CD4-positive, alpha-beta T cell treated with Interleukin-17A for 1 hour (primary cell): ENCODE measurements at places on chromosomes 2 and 18.

DNA sequence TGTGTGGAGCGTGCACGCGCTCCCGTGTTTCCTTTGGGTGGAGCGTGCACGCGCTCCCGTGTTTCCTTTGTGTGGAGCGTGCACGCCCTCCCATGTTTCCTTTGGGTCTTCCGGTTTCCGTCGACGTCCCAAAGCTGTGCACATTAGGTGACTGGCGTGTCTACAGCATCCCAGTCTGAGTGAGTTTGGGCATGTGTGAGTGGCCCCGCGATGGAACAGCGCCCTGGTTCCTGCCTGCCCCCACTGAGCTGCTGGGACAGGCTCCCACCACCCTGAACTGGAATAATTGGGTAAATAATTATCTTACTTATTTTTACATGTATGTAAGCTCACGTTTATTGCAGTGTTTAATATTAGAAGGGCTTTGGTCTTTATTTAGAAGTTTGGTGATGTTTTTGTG is 104.2 kb downstream of the AGAP1 start:
- DNase-seq = no peak

DNA sequence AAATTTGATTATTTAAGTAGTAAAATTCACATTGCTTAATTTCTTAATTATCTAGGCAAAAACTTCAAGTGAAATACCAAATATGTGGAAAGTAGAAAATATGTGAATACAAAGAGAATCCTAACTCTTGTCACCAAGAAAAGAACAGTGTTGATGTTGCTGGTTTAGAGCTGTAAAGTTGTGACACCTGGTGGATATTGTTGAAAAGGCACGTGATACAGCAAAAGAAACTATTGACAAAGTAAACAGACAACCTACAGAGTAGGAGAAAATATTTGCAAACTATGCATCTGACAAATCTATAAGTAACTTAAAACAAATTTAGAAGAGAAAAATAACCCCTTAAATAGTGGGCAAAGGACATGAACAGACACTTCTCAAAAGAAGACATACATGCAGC is 25.6 kb upstream of the ZC3H15 start:
- no peak for DNase-seq

DNA sequence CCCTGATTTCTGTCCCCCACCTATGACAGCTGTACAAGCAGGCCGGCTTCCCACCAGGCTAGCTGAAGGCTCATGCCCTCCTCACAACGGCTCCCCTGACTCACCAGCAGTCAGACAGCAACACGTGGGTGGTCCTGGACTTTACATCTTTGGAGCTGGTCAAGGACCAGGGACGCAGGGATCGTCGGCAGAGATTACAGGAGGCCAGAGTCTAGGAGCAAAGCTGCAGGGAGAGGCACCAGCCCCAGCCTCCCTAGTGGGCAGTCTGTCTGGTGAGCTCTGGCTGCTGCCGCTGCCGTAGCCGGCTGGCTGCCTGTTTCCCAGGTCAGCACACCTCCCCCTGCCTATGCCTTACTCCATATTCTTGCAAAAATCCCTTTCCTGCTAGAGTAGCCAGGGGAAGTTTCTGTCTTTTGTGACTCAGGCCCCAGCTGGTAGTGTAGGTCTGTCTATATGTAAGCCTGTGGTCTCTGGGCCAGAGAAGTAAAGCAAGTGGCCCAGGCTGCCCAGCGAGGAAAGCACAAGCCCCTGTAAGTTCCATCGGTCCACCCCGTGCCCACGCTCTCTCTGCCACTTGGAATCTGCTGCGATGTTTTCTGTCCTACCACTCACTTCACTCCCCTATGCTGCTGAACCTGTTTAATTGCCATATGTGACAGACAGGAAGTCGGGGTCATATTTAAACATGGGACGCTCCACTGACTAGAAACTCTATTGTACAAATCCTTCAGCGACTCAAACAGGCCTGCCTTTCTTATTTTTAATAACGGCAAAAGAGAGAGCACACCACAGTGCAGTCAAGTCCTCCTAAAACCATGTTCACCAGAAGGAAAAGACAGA is 2.4 kb upstream of the ARHGEF4 start:
- no peak for DNase-seq

DNA sequence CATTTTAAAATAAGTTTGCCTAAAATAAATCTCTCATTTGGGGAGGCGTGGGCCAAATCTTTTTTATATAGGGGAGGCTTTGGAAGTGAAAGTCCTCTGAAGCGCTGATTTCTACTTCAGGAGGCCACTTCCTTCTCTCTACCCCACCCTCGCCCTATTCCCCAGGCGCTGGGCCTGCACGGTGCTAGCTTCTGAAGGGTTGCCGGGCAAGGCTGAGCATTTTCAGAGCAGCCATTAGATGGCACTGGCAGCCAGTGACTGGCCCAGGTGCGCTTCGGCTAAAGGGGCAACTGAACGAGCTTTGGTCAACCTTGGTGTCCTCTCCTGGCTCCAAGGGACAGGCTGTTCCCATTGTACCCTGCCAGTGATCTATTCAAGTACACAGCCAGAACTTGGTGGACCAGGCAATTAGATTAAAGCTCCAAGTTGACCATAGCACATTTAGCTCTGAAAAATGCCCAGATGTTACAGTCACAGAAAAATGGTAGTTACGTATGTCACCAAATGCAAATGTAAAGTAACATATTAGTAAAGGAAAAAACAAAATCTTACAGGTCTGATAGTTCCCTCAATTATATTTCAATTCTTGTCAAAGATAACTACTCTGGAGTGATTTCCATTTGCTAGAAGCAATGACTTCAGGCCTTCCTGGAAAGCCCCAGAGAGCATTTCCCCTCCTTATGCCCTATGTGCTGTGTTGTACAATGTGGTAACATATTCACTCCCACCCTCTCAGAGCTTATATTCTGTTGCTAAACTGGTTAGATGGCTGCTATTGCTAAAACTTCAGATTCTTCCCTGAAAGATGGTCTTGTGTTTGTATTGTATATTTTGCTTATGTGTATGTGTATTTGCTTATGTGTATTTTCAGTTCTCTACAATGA is 2.1 kb downstream of the POMC start:
- DNase-seq = peak; percentile 61

DNA sequence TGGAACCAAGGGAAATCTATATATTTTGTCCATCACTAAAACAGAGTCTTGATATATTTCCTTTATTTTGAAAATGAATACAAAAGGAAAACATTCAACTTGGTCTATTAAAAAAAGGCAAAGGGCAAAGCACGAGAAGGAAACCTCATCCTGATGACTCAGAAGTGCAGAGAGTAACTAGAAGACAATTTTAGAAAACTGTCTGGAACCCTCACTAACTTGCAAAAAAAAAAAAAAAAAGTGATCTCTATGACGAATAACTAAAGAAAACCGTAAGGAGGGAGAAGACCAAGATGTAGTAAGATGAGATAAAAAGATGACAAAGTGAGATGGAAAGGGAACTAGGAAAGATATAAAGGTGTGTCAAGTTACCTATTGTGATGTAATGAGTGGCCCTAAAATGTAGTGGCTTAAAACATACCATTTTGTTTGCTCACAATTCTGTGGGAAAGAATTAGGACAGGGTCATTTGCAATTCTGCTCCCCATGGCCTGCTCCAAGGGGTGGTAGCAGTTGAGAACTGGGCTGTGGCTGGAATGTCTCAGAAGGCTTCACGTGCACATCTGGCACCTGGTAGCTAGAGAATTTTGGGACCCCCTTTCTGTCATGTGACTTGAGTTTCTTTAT is 303.0 kb downstream of the DYSF start:
- no peak for DNase-seq

GRCh38 chr2:239496700-239497099 is 95.9 kb upstream of the HDAC4 start:
- no peak for DNase-seq

GRCh38 chr18:28088477-28088876 is 88.5 kb downstream of the CDH2 start:
- no peak for DNase-seq

DNA sequence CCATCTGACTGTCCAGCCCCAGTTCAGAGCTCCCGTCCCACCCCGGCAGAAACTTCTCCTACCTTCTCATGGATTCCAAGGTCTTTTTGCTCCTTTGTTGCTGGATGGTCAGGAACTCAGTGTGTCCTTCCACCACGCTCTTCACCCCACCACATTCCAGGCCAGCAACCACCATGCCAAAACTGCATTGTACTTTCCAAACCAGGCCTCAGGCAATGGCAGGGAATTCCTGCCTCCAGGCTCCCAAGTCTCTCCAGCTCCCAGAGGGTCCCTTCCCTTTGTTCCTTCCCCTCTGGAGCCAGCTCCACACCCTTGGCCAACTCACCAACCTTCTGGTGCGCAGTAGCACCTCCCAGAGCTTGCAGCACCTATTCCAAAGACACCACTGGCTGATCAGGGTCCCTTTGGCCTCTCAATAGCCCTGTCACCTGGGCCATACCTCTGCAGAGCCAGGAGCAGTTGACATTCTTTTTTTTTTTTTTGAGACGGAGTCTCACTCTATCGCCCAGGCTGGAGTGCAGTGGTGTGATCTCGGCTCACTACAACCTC is 8.1 kb downstream of the CHMP1B start:
- DNase-seq = no peak

GRCh38 chr2:158034198-158034866 is 67.3 kb upstream of the UPP2 start:
- DNase-seq = peak; percentile 29

GRCh38 chr2:18795906-18796305 is 206.5 kb upstream of the NT5C1B start:
- DNase-seq = no peak

- DNase-seq = no peak
These were observed 2.4 kb downstream of the MOGAT1 start for GRCh38 chr2:222673883-222674282.

- DNase-seq = no peak
These were observed 15.7 kb upstream of the TTC39C start for GRCh38 chr18:23998820-23999219.

DNA sequence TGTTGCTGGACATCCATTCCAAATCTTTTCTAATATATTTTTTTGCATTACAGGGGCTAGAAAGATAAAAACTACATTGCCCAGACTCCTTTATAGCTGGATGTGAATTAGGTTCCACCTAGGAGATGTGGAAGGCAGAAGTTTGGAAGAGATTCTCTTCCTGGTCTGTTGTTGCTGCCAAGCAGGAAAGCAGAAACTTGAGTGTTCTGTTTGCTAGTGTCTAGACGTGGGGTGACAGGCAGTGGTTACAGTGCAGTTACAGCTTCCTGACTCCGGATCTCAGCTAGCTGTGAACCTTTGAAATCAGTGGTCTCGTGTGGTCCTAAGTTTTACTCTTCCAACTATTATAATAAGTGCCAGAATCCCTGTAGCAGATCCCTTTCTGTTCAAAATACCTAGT is 46.2 kb downstream of the COL4A4 start:
- DNase-seq = no peak

GRCh38 chr2:19653509-19653908 is 248.3 kb downstream of the TTC32 start:
- no peak for DNase-seq

DNA sequence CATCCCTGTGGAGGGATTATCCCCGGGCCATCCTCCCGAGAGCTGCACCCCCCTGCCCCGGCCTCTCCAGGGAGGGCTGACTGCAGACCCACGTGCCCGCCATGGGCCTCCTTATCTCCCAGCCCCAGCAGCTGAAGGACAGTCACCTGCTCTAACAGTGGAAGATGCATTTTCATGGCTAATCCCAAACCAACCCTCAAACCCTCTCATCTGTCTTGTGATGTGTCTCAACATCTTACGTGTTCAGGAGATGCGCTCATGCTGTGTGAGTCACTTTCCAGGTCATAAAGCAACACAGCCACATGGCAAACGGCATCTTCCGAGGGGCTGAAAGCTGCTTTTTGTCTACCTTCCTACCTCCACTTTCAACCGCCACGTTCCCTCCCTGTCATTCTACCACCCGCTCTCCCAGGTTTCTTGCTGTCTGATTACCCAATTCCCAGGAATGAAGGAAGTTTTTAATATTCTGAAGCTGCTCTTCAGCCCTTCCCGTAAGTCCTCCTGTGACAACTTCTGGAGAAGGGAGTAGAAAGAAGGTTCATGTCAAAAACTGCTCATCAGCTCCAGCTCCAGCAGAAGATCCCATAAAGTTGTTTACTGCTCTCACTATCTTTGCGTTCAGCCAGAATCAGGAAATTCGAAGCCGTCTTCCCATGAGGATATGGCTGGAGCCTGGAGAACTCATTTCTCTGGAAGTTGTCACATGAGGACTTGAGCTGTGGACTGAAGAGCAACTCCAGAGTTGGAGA is 54.5 kb downstream of the MBP start:
- no peak for DNase-seq

DNA sequence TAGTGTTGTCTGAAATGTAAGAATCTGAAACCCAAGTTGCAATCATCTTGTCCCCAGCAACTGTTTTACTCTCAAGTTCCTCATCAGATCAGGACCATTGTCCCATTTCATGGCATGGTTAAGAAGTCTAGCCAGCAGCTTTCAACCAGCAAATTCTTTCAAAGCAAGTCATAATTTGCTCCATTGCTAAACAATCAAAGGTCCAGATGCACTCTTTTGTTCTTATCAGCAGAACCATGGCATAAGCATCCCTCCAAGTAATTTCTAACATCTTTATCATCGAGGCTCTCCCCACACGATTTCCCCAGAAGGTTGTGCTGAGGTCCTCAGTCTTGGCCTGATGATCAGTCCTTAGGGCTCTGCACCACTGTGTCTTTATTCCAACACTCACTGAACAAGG is 67.5 kb upstream of the APCDD1 start:
- no peak for DNase-seq

GRCh38 chr2:232980683-232981082 is 32.4 kb downstream of the NGEF start:
- no peak for DNase-seq

GRCh38 chr2:223950448-223951347 is 5.6 kb upstream of the WDFY1 start:
- DNase-seq = no peak

GRCh38 chr2:85516653-85517389 is 22.1 kb upstream of the MAT2A start:
- no peak for DNase-seq

DNA sequence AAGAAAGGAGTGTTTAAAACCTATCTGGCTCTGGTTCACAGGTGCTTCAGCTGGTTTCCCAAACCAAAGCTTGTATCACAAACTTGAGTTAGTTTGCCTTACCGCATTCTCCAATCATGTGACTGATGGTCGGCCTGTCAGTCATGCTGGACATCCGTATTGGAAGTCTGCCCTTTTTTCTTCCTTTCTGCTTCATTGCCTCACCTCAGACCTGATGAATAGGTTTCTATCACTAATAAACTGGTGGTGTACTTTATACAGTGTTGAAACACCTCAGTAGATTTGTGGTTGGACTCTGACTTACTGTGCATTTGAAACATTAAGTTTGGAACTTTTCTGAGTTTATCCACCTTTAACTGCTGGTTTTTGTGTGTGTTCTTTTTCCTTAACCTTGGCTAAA is 84.1 kb downstream of the R3HDM1 start:
- DNase-seq = no peak

- DNase-seq = no peak
These were observed 313.5 kb downstream of the RPRM start for GRCh38 chr2:153165021-153165420.

DNA sequence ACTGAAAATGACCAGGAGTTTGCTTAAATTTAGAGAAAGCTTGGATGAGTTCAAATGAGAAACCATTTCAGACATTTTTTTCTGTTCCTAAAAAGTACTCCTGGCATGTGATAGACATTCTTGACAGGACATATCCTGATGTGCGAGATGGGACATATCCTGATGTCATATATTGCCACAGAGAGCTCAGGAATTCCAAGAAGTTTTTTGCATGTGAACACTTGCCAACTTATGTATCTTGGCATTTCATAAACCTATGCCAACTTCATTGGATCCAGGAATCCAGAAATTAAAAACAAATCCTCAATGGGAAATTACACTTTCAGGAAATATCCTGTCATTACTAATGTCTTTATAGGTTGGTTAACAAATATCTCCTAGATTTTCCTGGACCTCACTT is 2.9 kb upstream of the SERPINB3 start:
- DNase-seq = no peak

- DNase-seq = no peak
These were observed 1.8 kb upstream of the MPV17 start for GRCh38 chr2:27324720-27325119.
